SK-N-SH treated with all-trans-retinoic acid at 6 μM for 48 hours (cell line): ENCODE measurements at places on chromosomes 6 and 20.

- ATAC-seq = no peak
Measured at GRCh38 chr6:123808556-123808955, 4.9 kb downstream of the NKAIN2 start.

DNA sequence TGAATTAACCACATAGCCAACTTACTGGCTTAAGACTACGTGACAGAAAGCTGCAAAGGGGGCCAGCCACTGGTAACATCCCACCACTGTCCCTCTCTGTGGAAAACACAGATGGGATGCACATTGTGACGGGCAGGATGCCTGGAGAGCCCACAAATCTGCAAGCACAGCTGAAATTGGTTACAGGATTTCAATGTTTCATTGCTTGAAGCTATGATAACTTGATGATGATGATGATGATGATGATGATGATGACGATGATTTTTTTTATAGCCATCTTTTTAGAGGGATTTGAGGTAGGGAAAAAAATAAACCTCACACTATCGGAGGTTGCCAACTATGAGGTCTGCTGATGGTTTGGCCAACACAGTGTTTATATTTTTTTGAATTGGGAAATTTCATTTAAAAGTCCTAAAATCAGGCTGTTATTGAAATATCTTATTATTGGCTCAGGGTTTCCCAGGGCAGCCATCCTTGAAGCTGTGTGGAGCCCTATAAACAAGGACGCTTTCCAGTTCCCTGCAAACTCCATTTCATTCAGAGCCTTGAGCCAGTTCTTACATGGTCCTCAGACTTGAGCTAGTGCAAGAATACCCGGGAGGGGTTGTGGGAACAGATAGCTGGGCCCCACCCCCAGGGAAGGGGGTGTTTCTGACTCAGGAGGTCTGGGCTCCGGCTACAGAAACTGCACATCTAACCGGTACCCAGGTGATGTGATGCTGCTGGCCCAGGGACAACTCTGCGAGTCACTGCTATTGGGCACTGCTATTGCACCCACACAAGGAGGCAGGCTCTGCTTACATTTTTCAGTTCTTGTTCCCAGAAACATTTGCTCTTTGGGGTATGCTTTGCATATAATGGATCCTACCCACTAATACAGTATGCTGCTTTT lies 27.1 kb downstream of the BCAS1 start:
- no peak for ATAC-seq

DNA sequence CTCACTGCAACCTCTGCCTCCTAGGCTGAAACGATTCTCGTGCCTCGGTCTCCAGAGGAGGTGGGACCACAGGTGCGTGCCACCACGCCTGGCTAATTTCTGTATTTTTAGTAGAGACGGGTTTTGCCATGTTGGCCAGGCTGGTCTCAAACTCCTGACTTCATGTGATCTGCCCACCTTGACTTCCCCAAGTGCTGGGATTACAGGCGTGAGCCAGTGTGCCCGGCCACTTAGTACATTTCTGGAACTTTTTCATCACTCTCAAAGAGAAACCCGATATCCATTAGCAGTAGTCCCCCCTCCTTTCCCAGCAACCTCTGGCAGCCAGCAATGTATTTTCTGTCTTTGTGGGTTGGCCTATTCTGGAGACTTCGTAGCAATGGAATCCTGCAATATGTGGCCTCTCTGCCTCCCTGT lies 109.8 kb downstream of the JARID2 start:
- peak; percentile 44; the same call in 2 of the 3 replicates for ATAC-seq

GRCh38 chr6:40179496-40179895 lies 245.2 kb upstream of the MOCS1 start:
- ATAC-seq = no peak

- ATAC-seq = no peak
Measured at GRCh38 chr6:114534813-114535212, 192.0 kb upstream of the HS3ST5 start.
